Progenitor cell of endocrine pancreas (in vitro differentiated cells): ENCODE measurements at places on chromosomes 13 and 19.

DNA sequence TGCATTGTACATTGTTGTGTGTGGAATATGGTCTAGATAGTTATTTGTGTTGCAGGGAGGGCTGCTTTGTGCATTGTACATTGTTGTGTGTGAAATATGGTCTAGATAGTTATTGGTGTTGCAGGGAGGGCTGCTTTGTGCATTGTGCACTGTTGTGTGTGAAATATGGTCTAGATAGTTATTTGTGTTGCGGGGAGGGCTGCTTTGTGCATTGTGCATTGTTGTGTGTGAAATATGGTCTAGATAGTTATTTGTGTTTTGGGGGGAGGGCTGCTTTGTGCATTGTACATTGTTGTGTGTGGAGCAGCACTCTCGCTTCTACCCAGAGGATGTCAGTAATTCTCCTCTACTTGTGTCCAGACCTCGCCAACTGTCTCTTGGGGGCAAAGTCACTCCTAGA is 36.3 kb upstream of the ZNF835 start:
- no peak overlapping the region for H3K27ac ChIP-seq
- no peaks in the 10 kb centered on the region for H3K4me1 ChIP-seq
- peaks cover 3% of the 10 kb centered on the region for H3K36me3 ChIP-seq
- no peak for DNase-seq
- no peak overlapping the region for H3K4me3 ChIP-seq

DNA sequence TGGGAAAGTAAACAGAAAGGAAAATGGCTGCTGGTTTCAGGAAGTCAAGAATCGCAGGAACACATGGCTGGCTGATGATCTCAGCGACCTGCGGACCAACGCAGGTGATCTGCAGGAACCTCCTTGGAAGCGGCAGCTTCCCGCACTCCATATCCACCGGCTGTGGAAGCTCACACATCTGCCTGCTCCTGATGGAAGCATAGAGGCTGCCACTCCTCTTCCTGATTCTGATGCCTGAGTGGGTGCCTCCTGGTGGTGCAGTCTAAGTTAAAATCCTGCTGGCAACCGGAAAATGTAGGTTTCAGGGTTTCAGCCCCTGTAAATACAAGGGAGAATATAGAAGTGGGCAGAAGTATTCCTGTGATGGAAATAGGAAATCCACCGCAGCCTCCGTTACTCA is 75.5 kb downstream of the TNFSF13B start:
- H3K27ac ChIP-seq = no peak overlapping the region
- no peak overlapping the region for H3K4me3 ChIP-seq
- no peaks in the 10 kb centered on the region for H3K27me3 ChIP-seq
- DNase-seq = no peak
- H3K4me1 ChIP-seq = peaks cover 24% of the 10 kb centered on the region

GRCh38 chr19:58560007-58560887 is 1.8 kb upstream of the UBE2M start:
- H3K27me3 ChIP-seq = no peaks in the 10 kb centered on the region
- peaks cover 26% of the 10 kb centered on the region for H3K4me1 ChIP-seq
- H3K27ac ChIP-seq = peak overlapping the region; percentile 98

DNA sequence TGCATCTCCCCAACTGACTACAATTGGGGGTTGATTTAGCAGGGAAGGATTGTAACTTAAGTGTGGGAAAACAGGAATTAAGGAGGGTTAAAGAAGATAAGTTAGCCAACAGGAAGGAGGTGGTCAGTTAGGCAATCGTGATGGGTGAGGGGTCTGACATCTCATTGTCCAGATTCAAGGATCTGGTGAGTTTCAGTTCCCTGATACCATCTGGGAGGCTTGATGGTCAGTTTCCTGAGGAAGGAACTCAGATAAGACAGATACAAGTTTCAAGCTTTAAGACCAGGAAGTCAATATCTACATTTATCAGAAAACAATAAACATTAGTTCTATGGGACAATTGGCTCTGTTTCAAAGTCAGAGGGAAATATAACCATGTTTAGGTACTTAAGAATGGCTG is 601.8 kb downstream of the SLITRK6 start:
- peaks cover 3% of the 10 kb centered on the region for H3K4me1 ChIP-seq
- H3K27me3 ChIP-seq = no peaks in the 10 kb centered on the region
- H3K36me3 ChIP-seq = no peaks in the 10 kb centered on the region
- no peak overlapping the region for H3K4me3 ChIP-seq
- DNase-seq = no peak
- H3K27ac ChIP-seq = no peak overlapping the region

DNA sequence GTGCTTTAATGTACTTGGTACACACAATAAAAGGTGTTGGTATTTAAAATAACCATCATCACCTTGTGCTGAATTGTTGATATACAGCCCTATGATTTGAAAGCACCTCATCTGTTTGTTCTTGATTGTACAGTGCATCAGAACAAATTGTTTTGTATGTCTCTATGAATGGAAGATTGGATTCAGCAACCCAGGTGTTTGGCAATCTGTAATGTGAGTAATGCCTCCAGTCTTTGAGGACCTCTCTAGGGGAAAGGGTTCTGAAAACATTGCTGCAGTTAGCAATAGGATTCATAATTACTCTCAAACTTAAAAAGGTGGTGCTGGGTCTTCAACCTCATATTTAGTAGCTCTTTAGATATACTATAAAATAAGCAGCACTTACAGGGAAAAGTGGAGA is 341.8 kb downstream of the OXGR1 start:
- H3K36me3 ChIP-seq = no peaks in the 10 kb centered on the region
- DNase-seq = no peak
- H3K4me1 ChIP-seq = no peaks in the 10 kb centered on the region
- no peak overlapping the region for H3K27ac ChIP-seq

DNA sequence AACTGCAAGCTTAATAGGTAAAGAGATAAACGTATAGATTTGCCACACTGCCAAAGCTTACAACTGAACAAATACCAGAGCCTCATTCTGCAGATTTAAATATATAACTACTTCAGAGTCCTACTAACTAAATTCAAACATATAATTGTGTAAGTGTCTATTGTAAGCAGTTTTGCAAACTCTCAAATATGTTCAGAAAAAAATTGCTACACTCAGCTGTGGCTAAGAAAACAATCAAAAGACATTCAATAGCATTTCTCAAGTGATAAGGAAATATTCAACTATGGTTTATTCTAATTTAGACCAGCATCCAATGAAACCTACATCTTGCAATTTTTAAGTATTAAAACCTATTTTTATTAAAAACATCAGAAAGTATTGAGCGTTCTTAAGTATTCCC is 202.4 kb downstream of the KCTD12 start:
- H3K27me3 ChIP-seq = peaks cover 39% of the 10 kb centered on the region
- H3K4me1 ChIP-seq = peaks cover 16% of the 10 kb centered on the region
- no peak overlapping the region for H3K4me3 ChIP-seq
- H3K36me3 ChIP-seq = no peaks in the 10 kb centered on the region
- no peak overlapping the region for H3K27ac ChIP-seq
- DNase-seq = no peak

- H3K4me1 ChIP-seq = peaks cover 9% of the 10 kb centered on the region
- no peak for DNase-seq
- peaks cover under 1% of the 10 kb centered on the region for H3K36me3 ChIP-seq
- H3K27me3 ChIP-seq = no peaks in the 10 kb centered on the region
Observed at GRCh38 chr13:41916173-41916954, 44.5 kb downstream of the VWA8 start.

DNA sequence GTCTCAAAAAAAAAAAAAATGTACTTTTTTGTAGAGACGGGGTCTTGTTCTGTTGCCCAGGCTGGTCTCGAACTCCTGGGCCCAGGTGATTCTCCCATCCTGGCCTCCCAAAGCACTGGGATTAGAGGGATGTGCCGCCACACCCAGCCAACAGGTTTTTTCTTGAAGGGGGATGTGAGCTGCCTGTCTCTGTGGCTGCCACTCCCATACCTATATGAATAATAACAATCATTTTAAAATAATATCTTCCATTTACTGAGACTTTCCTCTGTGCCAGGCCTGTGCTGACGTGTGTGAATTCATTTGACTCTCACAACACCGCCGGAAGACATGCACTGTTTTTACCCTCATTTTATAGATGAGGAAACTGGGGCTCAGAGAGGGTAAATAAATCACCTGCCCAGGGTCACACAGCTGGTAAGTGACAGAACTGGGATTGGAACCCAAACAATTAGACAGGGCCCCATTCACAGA is 7.2 kb upstream of the BCL3 start:
- no peaks in the 10 kb centered on the region for H3K4me1 ChIP-seq
- no peak overlapping the region for H3K27ac ChIP-seq

DNA sequence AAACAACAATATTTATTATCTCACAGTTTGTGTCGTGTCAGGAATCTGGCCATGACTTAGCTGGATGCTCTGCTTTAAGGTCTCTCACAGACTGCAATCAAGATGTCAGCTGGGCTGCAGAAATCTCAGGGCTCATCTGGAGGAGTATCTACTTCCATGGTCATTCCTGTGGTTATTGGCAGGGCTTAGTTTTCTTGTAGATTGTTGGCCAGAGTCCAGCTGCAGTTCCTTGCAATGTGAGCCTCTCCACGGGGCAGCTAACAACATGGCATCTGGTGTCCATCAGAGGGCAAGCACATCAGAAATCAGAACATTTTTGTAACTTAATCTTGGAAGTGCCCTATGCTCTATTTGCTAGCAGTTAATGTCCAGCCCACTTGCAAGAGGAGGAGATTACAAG is 45.7 kb upstream of the TDRD3 start:
- H3K27ac ChIP-seq = no peak overlapping the region
- no peaks in the 10 kb centered on the region for H3K27me3 ChIP-seq
- no peaks in the 10 kb centered on the region for H3K36me3 ChIP-seq
- DNase-seq = no peak
- H3K4me1 ChIP-seq = peaks cover 10% of the 10 kb centered on the region
- no peak overlapping the region for H3K4me3 ChIP-seq

GRCh38 chr19:13974073-13974472 is 21.8 kb downstream of the DCAF15 start:
- peaks cover 2% of the 10 kb centered on the region for H3K4me1 ChIP-seq
- peak overlapping the region; percentile 91 for H3K27ac ChIP-seq
- no peaks in the 10 kb centered on the region for H3K27me3 ChIP-seq
- peaks cover 13% of the 10 kb centered on the region for H3K36me3 ChIP-seq

GRCh38 chr13:95703576-95703975 is 26.6 kb downstream of the DNAJC3 start:
- H3K27me3 ChIP-seq = no peaks in the 10 kb centered on the region
- DNase-seq = no peak
- H3K4me1 ChIP-seq = peaks cover 10% of the 10 kb centered on the region
- H3K4me3 ChIP-seq = no peak overlapping the region
- no peak overlapping the region for H3K27ac ChIP-seq
- H3K36me3 ChIP-seq = no peaks in the 10 kb centered on the region

- H3K4me1 ChIP-seq = peaks cover 4% of the 10 kb centered on the region
- H3K27ac ChIP-seq = no peak overlapping the region
- H3K27me3 ChIP-seq = peaks cover 3% of the 10 kb centered on the region
- H3K4me3 ChIP-seq = no peak overlapping the region
Observed at GRCh38 chr13:28685892-28686291, 27.0 kb downstream of the POMP start.

GRCh38 chr19:32357720-32358119 is 12.3 kb downstream of the ZNF507 start:
- H3K27ac ChIP-seq = no peak overlapping the region
- H3K4me3 ChIP-seq = no peak overlapping the region
- peaks cover 52% of the 10 kb centered on the region for H3K36me3 ChIP-seq
- H3K4me1 ChIP-seq = peaks cover 7% of the 10 kb centered on the region
- H3K27me3 ChIP-seq = no peaks in the 10 kb centered on the region

DNA sequence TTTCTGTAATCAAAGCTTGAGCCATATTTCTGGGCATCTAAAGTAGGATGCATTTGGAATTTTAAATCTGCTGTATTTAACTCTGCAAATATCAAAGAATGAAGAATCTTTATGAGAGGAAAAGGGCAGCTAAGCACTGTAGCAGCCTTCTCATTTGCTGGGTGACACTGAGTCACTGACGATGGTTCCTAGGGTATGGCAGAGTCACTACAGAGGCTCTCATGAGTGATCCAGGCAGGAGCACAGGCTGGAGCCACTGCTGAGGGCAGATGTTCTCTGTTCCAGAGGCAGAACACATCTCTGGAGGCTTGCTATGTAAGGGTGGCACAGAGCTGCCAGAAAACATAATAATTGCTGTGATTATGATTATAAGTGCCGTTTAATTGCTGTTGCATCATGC is 340.7 kb upstream of the HTR2A start:
- no peak overlapping the region for H3K4me3 ChIP-seq
- DNase-seq = no peak
- no peaks in the 10 kb centered on the region for H3K4me1 ChIP-seq
- no peaks in the 10 kb centered on the region for H3K36me3 ChIP-seq

DNA sequence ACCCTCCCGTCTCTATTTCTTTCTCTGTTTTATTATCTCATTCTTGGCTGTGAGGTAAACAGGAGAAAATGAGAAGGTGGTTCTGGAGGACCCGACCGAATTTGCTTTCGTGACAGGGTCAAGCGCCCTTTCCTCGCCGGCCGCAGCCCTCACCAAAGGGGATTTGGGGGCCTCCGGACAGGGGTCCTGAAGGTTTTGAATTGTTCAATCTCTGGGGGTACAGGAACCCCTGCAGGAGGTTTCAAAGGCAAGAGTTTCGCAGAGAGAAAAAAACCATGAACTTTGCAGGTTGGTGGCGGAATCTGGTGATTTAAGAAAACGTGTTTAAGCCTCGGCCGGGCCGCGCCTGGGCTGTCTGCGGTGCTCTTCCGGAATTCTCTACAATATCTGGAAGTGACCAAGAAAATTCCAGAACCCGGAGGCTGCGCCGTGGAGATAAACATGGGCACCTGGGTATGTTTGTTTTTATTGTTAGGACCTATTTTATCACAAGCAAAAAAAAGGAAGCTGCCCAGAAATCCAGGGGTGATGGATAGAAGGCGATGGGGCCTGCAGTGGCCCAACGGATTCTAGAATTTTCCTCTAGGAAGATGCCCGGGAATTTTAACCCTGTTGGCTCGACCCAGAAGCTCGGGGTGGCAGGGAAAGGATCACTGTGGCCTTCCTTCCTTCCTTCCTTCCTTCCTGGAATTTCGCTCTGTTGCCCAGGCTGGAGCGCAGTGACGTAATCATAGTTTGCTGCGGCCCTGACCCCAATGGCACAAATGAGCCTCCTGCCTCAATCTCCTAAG is 14.2 kb upstream of the PTBP1 start:
- peak overlapping the region; percentile 68 for H3K4me3 ChIP-seq
- H3K4me1 ChIP-seq = peaks cover 12% of the 10 kb centered on the region
- DNase-seq = no peak
- H3K36me3 ChIP-seq = peaks cover 1% of the 10 kb centered on the region
- no peaks in the 10 kb centered on the region for H3K27me3 ChIP-seq
